ENCODE measurements at places on chromosomes 5 and 9.

DNA sequence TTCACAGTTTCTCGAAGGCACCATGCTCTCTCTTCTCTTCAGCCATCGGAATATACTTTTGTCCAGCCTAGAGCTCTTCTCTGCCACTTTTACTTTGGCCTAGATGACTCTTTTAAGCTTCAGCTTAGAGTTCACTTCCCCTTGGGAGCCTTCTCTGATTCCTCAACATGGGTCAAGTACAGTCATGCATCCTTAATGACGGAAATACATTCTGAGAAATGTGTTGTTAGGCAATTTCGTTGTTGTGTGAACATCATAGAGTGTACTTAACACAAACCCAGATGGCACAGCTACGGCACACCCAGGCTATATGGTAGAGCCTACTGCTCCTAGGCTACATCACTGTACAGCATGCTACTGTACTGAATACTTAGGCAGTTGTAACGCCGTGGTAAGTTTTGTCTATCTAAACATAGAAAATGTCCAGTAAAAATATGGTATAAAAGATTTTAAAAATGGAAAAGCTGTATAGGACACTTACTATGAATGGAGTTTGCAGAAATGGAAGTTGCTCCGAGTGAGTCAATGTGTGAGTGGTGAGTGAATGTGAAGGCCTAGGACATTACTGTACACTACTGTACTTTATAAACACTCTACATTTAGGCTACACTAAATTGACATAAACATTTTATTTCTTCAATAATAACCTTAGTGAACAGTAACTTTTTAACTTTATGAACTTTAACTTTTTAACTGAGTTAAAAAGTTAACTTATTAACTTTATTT is 15.1 kb upstream of the TNFSF15 start:
- DNase-seq, result no peak

DNA sequence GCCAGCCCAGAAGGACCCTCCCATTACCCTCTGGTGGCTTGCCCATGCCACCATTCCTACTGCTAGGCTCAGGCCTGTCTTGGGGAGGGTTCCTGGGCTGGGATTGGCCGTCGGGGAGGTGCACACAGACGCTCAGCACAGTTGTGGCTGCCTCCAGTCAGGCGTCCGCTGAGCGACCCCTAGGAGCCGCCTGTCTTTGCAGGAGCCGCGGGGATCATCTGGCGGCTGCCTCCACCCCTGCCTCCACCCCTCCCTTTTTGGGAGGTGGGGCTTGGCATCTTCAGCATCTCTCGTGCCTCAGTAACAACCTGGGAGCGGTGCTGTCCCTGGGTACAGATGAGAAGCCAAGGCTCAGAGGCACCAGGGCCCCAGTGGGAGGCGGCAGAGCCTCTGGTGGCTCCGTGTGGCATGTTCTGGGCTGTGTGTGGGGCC is 39.6 kb downstream of the RXRA start:
- no peak for DNase-seq

GRCh38 chr9:2622461-2623287 is 1.1 kb downstream of the VLDLR start:
- no peak for DNase-seq

DNA sequence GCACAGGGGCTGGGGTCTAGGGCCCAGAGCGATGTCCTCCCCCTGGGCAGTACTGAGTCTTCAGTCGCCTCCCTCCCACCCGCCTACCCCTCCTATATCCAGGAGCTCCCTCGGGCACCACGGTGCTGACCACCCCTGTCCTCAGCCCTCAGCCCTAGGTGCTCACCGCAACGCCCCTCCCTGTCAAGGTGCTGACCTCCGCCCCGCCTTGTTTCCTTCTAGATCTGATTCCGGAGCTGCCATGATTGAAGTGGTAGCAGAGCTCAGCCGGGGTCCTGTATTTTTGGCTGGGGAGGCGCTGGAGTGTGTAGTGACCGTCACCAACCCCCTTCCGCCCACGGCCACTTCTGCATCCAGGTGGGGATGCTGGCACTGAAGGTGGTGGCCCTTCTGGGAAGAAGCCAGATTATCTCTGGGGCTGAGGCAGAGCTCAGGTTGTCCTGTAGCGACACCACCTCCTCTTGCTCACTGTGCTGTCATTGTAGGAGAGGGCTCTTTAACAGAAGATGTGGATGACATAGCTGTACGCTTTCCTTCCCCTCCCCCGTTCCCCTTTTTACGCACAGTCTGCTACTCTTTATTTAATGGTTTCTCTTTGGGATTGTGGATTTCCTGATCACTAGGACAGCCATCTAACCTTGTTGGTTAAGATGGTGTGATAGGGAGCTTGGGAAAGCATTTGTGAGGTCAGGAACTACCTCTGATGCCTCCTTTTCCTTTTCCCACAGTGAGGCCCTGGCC is 598 bp downstream of the RGP1 start:
- DNase-seq, result no peak

- DNase-seq, result no peak
These were observed 73.7 kb downstream of the FEM1C start for GRCh38 chr5:115470921-115471320.

- DNase-seq, result no peak
These were observed 298.4 kb upstream of the SEMA6A start for GRCh38 chr5:116872986-116873385.

DNA sequence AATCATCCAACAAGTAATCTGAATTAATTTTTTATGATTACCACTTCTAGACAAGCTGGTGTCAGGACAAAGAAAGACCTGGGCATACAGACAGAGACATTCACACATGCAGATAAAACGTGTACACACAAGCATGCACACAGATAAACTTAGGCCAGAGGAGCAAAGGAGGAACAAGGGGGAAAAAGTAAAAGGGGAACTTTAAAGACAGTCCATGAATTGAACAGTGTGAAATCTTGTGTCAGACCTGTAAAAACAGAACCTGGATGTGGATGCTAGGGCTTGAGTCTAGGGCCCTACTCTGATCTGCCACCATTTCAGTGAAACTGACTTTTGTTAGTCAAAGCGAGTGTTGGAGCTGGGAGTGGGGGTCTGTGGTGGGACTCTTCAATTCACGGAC is 11.2 kb upstream of the ZSWIM6 start:
- no peak for DNase-seq

GRCh38 chr9:92186631-92187030 is 71.4 kb upstream of the SPTLC1 start:
- DNase-seq, result no peak

GRCh38 chr9:79928661-79929223 is 357.0 kb downstream of the TLE4 start:
- DNase-seq, result no peak

DNA sequence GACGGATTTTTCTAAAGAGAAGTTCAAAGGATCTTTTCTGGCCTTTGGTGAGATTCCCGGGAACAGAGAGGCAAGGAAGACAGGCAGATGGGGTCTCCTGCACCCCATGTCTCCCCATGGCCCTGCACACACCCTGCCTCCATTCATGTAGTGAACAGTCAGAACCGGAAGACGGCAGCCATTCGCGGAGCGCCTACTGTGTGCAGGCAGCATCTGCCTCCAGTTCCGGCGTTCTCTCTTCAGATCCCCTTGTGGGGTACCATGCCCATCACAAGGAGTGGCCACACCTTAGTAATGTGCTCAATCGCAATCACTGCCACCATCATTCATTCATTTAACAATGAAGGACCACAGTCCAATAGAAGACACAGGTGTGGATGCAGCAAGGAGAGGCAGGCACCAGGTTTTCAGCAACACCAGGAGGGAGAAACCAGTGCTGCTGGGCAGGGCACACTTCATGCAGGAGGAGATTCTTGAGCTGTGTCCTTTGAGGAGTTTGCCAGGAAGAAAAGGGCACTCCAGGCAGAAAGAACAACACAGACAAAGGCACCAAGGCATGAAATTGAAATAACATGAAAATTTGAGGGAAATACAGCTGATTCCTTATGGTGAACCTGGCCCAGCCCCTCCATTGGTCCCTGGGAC is 171.5 kb upstream of the PHYKPL start:
- no peak for DNase-seq

DNA sequence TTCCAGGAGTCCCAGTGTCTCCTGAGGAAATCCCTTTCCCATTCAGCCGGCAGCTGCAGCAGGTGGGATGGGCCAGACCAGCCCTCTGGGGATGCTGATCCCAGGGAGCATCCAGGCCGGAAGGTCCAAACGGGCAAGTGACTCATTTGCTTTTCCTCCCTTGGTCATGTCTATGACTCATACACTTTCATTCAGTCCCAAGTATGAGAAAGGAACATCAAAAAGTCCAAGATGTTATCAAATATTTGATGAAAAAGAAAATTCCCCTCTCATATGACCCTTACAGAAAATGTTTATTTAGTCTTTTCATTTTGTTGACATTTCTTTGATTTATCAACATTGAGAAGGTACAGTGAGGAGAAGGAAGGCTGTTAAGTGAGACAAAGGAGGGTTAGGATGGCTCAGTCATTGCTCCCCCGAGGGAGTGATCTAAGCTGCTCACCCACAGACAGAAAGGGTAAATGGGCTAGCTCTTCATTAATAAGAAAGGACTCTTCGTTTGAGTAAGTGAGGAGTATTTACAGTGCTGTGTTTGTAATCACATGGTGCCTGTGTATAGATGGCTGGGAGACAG is 117.6 kb upstream of the ANKRD55 start:
- no peak for DNase-seq

DNA sequence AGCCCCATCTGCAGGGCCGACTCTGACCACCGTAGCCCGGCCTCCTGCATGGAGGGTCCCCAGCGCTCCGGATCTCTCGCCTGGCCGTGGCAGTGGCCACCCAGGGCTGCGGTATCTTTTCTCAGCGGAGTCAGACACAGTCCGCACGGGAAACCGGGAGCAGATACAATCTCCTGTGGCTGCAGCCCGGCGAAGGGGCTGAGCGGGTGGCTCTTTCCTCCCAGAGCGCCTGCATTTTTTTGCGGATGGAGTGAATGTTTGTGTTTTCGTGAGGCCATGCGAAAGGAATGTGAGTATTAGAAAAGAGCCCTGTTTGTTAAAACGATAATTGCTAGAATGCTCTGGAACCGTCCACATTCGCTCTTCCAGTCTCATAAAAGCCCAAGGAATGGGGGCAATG is 53.4 kb upstream of the PTCH1 start:
- DNase-seq, result no peak
